Eye (tissue), 1 donor: ENCODE measurements at places on chromosomes 6 and 20.

- DNase-seq: peak; percentile 23
Observed at GRCh38 chr6:30234356-30234755, 21.1 kb upstream of the TRIM26 start.

- DNase-seq: no peak
Observed at GRCh38 chr20:16158976-16159286, 414.3 kb downstream of the KIF16B start.

DNA sequence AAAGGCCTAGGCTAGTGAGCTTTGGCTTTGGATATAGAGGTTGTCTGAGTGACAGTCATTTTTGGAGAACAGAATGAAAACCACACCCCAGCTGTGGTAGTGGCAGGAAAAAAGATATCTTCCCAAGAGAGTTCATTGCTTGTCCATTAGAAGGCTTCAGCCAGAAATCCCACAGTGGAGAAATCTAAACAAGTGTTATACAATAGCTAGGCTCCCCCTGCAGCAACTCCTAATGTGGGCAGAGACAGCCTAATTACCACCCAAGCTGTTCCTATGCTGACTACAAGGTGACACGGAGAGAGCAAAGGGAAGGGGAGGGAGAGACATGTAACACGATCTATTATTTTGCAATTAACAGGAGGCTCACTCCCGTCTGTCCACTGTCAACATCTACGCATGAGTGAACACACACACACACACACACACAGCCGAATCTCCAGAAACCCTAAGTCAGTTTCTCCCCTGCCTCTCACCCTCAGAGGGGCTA, 147.5 kb upstream of the TCF21 start:
- DNase-seq: peak; percentile 81

DNA sequence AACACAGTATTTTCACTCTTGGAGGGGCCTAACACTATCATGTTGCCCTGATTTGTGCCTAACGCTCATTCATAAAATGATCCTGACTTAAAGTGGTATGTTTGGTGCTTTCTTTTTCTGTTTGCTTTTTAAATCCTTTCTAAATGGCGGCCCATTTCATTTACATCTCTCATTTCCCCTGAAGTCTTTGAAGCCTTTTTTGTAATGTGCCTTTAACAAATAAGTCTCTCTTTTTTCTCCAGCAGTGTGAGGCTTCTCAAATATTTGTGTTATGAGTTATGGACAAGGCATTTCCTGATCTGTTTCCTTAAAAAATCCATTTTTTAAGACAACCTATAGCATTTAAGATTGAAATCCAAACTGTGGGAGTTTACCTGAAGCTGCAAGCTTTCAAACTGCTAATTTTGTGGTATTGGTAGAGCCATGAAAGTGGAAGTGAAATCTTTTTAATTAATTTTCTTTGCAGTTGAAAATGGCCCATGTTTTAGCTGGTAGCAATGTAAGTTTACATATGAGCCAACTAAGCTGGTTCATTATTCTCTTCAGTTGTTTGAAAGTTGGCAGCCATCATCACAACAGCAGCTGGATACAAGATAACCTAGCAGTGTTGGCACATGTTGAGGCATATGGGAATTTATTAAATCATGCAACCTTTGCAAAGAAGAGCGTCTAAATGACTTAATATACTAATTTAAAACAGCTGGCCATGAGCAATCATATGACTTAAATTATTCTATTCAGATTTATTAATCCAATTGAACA, 469.7 kb downstream of the CDKAL1 start:
- no peak for DNase-seq

- no peak for DNase-seq
Observed at GRCh38 chr20:45971425-45971674, 653 bp downstream of the ZNF335 start.

DNA sequence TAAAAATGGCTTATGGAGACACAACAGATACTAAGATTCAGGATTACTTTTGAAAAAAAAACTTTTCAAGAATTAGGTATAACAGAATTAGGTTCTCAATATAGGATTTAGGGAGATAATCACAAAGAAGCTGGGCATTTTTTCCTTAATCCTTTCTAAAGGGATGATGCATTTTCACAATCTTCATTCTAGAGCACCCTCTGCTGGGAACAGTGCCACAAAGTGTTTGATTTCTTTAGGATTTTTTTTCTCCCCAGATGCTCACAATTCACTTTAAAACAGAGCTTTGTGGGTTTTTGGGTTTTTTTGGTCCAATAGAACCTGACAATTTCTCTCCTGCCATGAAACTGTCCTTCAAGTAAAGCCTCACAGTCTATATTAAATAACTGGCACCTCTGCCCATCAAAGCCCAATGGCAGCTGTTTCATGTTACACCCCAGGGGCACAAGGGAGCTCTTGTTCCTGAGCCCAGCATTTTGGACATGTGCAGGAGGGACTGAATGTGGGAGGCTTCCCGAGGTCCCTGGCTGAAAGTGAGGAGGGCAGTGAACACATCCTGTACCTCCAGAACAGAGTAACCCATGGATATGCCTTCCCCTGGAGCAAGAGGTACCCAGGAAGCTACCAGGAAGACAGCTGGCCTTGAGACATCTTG, 39.7 kb downstream of the PREP start:
- peak; percentile 59 for DNase-seq

- DNase-seq: peak; percentile 88
Observed at GRCh38 chr20:1894471-1894950, 696 bp upstream of the SIRPA start.

DNA sequence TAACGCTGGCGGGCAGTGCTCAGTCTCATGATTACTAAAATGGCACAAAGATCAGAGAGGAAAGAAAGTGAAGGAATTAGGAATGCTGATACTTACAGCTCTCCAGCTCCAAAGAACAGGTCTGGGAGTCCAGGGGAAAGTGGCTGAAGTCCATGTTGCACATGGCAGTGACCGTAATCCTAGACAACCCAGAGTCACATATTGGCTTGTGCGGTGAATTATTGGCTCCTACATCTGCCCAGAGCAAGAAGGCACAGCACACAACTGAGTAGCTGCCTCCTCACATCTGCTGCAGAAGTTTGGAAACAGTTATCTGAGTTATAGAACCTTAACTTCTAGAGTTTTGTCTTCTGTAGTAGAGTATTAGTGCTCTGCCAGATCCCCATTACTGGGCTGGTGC, 47.2 kb downstream of the GABRR2 start:
- no peak for DNase-seq

DNA sequence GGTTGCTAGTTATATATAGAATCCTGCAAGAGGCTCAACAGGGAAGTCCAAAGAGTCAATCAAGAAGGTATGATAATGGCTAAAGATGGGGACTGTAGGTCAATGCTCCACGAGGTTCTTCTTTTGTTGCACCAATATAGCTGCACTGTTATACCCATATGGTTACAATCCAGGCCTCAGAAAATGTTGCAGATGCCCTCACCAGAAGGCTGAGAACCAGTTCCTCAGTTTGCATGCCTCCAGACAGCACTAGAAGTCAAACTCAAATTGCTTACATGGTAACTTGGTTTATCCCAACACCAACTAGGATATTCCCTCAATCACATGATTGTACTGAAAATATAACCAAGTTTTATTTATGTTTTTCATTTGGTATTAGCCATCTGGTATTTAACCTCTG, 12.1 kb downstream of the EEF1A1 start:
- no peak for DNase-seq

DNA sequence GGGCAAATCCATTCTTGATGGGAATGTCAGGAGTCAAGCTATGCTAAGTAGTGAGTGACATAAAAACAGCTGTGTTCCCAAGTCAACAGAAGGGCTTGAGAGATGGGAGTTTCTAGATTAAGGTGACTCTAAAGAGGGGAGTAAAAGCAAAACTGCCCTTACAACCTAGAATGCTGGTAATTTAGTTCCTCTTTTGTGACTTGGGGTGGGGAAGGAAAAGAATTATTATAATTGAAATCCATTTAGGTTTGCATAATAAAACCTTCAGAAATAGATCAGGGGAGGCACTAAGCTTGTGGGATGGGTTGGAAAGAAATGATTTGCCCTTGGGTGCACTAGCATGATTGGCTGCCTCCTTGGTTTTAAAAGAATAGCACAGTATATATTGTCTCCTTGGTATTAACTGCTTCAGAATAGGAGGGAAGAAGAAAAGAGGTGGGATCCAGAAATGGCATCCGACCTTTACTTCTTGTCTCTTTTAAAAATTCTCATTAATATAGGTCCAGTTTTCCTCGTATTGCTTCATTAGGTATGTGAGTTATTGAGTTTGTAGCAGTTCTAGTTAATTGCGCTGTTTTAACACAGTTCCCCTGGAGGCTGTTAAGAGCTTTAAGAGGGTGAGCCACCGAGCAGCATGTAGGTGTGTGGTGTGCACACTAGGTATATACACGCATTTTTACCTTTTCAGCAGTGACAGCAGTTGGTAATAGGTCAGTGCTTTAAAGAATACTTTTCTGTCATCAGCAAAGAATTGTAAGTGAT, 95.3 kb upstream of the VSTM2L start:
- DNase-seq: no peak

DNA sequence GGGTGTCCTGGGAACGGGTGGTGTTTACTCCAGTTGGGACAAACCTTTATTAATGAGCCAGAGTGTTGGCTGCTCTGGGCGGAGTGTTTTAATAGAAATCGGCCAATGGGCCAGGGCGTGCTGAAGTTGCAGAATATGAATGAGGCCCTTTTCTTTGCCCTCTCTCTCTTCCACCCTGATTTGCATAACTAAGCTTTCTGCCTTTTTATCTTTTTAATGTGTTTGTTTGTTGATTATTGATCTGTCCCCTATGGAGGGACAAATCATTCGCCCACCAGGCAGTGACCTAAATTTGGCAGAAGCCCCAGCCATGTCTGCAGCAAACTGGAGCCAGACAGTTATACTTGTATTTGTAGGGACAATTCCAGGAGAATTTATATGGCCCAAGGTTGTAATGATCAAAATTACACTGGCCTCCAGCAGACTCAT, 420.9 kb downstream of the PREX1 start:
- peak; percentile 70 for DNase-seq

DNA sequence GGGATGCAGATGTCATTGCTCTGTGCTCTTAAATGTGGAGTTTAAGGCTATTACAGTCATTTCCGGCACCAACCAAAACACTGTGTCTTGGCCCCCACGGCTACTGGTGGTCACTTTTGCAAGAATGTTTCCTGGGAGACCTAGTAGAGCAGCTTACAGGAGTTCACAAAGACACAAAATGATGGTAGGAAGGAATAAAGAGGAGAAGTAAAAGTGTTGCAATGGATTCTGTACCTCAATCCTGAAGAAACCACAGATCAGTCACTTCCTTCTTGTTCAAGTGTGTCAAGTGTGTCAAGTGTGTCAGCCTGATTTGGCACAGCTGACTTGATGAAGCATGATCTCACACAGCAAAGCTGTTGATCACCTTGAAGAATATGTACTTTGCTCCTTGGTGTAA, 344.0 kb downstream of the PLCB1 start:
- peak; percentile 73 for DNase-seq

DNA sequence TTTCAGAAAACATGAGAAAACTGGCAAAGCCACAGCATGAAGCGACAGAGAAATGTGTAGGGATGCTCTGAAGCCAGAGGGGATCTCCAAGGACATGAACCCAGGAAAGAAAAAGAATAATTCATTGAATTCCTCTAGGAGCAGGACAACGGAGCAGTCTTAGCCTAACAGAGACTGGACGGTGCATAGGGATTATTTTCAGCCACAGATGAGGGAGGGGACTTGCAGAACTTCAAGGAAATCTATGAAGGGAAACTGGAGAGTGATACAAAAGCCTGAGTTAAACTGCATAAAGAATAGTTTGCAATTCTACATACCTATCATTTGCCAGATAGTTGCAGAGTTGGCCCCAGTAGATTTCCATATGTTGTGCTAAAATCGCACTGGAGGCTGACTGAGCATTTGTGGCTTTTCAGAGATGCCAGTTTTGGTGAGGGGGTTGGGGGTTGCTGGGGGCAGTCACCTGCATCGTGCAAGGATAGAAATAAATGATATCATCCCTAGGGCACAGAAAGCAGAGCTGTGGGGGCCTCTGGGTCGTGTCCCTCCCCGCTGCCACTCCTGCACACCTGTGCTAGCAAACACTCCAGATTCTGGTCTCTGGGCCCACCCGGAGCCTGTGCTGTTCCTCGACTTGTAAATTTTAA, 443.2 kb upstream of the JARID2 start:
- no peak for DNase-seq

DNA sequence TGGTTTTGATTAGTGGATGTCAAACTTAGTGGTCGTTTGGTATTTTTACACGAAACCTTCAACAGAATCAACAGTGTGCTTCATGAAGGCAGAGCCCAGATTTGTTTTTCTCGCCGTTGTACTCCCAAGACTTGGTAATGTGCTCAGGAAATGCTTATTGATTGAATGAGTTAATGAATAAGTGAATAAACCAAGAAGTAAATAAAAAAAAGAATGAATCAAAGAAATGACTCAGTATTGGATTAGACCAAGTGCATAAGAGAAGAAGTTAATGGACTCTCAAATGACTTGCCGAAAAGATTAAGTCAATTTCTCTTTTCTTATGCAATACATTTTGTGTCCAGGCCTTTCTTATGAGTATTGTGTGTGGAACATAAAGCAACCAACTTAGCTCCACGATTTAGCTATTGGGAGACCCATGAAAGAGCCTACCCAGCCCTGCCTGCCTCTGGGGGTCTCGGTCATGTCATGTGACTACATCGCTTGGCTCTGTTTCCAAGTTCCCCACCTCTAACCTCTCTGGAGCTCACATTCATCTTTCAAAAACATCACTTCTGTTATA, 10.6 kb upstream of the FUCA2 start:
- no peak for DNase-seq

- no peak for DNase-seq
Observed at GRCh38 chr6:149856256-149856994, 7.7 kb downstream of the LRP11 start.

DNA sequence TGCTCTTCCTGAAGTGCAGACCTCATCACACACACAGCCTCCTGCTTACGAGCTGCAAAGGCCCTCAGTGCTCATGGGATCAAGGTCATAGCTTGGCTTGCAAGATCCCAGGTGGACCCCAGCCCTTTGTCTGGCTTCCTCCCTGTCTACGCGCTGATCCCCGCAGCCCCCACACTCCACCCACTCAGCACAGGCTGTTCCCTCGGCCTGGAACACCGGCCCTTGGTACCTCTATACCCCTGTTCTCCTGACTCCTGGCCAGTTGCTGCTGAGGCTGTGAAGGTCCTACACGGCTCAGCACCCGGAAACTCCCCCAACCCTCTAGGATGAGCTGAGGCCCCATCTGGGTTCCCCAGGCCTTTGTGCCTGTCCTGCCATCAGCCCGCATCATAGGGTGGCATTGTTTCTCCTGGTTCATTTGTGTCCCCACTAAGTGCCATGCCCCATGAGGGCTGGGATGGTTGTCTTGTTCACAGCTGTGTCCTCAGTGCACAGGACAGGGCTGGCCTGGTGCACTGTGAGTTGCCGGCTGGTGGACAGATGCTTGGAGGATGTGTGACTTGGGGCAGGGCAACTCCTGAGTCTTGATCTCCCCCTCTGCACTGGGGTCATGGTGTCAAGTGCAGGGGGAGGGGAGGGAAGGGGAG, 57.0 kb downstream of the ADNP start:
- no peak for DNase-seq

DNA sequence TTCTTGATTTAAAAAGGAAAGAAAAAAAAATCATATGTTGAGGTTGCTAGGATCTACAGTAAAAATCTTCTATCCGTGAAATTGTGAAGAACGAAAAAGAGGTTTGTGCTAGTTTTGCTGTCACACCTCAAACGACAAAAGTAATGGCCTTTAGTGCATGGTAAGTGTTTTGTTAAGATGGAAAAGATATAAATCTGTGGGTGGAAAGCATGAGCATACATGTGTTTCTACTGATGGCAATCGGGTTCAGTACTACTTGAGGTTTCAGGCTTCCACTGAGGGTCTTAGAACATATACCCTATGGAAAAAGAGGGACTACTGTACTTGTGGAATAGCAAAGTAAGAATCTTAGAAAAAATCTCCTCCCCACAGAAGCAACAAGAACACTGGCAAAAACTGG, 58.0 kb downstream of the AHI1 start:
- DNase-seq: no peak
